Stimulated activated CD8-positive, alpha-beta memory T cell treated with anti-CD3 and anti-CD28 coated beads, Interleukin-7, amount 100 ng/mL, for 1 hour (primary cell): ENCODE measurements at places on chromosomes 1 and 21.

GRCh38 chr1:53948291-53948690, 2.1 kb downstream of the LRRC42 start:
- DNase-seq = no peak

DNA sequence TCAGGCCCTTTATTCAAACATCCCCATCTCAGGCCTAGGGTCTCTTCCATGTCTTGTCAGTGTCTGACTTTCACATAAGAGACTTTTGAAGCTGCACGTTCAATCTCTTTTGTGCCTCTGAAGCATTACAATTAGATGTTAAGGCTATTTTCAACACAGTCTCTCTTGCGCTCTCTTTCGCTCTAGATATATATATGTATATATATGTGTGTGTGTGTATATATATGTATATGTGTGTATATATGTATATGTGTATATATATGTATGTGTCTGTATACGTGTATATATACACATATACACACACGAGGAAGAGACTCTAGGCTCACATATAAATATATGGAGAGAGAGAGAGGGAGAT, 162.5 kb upstream of the RNPC3 start:
- DNase-seq = no peak

DNA sequence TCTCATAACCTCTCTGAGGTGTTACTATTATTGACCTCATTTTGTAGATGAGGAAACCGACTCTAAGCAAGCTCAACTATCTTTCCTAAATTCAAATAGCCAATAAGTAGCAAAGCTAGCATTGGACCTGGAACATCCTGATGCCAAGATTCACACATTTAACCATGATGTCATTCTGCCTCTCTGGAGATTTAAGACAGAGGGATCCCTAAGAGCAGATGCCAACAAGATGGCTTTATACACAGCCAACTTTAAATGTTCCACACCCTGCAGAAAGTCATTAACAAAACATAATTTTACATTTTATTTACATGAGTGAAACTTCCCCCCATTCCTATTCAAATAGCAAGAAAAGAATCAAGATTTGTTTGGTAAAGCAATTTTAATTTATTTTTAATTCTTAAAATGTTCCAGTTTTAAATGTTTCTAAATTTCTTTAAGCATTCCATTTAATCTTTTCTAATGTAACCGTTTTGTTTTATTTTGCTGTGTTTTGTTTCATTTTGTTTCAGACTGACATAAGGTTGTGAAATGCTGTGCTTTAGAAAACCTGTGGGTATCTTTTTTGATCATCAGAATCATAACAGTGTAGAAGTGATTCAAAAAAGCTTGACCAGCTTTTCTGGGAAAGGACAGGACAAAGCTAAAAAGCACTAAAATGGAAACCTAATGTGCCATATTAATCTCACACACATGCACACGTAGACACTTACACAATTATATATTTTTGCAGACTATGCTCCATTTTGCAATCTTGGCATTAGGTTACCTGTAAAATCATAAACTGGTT, 7.6 kb upstream of the VAV3 start:
- no peak for DNase-seq

DNA sequence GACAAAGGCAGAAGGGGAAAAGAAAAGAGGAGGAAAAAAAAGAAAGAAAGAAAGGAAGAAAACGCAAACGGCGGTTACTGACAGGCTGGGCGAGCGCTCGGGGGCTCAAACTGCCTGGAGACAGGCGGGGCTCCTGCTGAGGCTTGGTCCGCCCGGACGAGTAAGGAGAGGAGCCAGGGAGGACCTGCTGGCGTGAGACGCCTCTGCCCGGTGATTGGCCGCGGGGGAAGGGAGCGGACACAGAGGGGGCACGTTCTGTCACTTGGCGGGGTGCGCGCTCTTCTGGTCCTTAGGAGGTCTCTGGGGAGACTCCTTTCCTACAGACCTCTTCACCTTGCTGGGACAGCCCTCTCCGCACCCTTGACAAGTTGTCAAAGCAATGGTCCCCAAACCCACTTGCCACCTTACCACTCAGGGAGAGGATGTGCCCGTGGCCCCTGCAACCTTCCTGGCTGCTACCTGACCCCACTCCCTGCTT, 791 bp upstream of the PIK3R3 start:
- DNase-seq = no peak

- no peak for DNase-seq
Observed at GRCh38 chr1:54114955-54115354, 37.8 kb downstream of the CDCP2 start.
